Cerebellar cortex (tissue), 1 donor: ENCODE measurements at places on chromosomes 1 and 21.
A peak's percentile ranks its signal among the peaks of the same experiment; 100 is the strongest.

- DNase-seq, result no peak
Observed at GRCh38 chr1:169648709-169649108, 18.8 kb upstream of the SELP start.

DNA sequence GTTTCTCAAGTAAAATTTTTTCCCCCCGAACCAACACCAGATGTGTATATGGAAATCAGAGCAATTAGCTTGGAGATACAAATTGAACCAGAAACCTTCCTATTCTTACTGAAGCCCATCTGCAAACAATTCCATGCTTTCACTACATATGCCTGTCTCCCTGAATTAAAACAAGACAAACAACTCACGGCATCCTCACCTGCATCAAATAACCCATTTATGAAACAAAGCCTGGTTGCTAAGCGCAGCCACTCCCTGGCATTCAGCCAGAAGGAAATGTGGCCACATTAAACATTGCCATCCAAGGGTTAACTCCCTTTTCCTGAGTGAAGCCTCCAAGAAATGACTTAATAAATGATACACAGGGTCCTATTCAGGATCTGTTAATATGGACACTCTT lies 55.3 kb downstream of the APP start:
- DNase-seq, result peak; percentile 39

DNA sequence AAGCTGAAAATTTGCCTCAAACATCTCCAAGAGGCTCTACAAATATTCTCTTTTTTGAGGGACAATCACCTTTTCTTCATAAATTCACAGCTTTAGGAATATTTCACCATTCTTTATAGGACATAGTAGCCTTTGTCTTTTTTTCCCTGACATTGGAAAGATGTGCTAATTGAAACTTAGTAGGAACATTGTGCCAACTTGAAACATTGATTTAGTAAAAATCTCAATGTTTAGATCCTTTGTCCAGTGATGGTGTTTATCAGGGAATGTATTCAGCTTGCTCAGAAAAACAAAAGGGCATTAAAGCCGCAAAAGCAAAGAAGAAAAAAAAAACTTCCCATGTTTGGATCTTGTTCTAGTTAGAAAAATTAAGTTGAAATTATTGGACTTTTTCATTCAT lies 52.1 kb downstream of the DPT start:
- DNase-seq, result no peak

- DNase-seq, result no peak
Observed at GRCh38 chr1:201307760-201308499, 24.6 kb downstream of the PKP1 start.

GRCh38 chr1:15332525-15332924 lies 77.2 kb upstream of the EFHD2 start:
- DNase-seq, result no peak

DNA sequence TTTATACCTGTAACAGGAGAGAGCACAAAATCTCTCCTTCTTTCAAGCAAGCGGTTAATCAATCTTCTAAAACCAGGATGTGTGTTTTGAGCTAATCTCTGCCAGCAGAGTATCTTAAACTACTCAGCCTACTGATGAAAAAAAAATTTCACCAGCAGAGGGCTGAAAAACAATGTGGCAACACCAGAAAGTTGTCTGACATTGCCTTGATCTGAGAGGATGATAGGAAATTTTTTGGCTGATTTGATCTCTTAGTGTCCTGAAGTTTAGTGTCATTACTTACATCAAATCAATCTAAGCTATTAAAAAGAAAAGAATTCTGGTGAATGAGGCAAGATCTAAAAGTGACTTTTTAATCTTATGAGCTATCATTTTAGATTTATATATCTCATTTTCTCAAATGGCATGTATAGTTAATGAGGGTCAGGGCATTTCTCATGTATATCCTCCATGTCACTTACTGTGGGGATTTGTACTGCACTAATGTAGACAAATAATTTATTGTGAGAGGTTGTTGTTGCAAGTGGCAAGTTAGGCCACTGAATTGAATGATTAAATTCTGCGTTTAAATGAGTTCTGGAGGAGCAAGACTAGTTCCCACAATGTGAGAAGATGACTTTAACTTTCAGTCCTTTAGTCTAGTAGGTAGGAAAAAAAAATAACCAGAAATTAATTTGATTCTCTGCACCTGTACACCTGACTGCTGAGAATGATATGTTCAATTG lies 10.9 kb downstream of the ADAMTS1 start:
- peak; percentile 58 for DNase-seq

GRCh38 chr1:56755911-56756310 lies 63.3 kb downstream of the FYB2 start:
- DNase-seq, result no peak

DNA sequence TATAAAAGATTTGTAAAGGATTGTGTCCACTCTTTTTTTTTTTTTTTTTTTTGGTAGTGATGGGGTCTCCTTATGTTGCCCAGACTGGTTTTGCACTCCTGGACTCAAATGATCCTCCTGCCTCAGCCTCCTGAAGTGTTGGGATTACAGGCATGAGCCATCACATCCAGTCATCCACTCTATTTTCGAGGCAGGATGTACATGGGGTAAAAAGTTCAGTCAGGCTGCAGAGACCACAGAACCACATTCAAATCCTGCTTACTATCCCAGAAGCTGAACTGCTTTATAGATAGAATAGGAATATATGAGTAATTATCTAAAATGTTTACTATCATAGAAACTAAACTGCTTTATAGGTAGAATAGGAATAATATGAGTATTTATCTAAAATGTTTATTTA lies 26.0 kb upstream of the KCNK2 start:
- DNase-seq, result no peak

GRCh38 chr1:2605509-2606395 lies 19.2 kb downstream of the PRXL2B start:
- DNase-seq, result no peak

DNA sequence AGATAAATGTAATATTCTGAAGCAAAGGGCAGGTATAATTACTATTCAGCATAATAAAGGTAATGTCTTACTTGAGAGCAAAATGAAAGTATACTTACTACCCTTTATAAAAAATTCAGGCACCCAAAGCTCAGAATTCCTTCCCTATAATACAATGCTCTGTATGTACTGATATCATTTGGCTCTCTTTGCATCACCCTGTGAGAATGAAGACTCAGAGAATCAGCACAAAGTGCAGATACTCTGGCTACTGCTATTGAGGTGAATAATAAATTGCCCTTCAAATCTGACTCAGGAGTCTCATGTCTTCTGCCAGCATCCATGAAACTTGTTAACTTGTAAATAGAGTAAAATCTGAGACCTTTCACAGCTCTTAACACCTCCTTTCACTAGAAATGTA lies 108.5 kb upstream of the KCTD3 start:
- no peak for DNase-seq

- peak; percentile 65 for DNase-seq
Observed at GRCh38 chr1:26915204-26915842, 1.5 kb upstream of the NR0B2 start.

DNA sequence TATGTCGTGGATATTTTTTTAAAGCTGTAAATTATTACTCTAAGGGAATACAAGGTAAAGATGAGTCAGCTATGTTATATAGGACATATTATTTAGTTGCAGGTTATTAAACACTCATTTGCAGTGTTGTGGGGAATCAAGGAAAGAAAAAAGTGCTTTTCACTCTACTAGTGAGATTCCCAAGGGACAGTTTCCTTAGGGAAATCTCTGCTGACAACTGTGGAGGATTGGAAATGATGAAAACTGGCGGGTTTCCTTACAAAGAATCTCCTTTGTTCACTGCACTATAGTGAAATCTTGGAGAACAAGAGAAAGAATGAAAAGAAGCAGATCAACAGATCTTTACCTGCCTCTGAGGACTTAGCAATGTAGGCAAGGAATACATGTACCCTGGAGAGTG lies 24.5 kb upstream of the TRIM45 start:
- DNase-seq, result no peak

DNA sequence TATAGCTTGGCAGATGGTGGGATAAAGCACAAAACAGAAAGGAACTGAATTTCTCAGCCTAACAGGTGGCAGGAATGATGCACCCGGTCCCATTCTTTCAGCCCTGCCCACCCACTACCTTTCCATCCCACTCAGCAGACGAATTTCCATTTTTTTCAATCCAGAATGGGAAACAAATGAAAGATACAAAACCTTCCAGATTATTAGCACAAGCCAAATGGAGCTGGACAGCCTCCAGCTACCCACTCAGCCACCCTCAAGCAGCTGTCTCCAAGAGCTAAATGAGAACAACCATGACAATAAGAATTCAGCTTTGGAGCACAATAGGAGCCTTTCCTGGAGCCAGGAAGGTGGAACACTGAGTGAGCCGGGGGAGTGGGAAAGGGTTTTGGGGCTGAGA lies 96.3 kb upstream of the ST6GALNAC5 start:
- peak; percentile 15 for DNase-seq
